Activated naive CD8-positive, alpha-beta T cell treated with anti-CD3 and anti-CD28 coated beads for 36 hours (primary cell): ENCODE measurements at places on chromosomes 16 and 17. TPM values are rescaled to one million over a fixed set of nuclear protein-coding genes. Genes with fewer than 3 reads are reported as not detected.

Gene SCNN1G
- total RNA-seq: not detected

Gene CNTROB
- total RNA-seq: 45.3 TPM

DNA sequence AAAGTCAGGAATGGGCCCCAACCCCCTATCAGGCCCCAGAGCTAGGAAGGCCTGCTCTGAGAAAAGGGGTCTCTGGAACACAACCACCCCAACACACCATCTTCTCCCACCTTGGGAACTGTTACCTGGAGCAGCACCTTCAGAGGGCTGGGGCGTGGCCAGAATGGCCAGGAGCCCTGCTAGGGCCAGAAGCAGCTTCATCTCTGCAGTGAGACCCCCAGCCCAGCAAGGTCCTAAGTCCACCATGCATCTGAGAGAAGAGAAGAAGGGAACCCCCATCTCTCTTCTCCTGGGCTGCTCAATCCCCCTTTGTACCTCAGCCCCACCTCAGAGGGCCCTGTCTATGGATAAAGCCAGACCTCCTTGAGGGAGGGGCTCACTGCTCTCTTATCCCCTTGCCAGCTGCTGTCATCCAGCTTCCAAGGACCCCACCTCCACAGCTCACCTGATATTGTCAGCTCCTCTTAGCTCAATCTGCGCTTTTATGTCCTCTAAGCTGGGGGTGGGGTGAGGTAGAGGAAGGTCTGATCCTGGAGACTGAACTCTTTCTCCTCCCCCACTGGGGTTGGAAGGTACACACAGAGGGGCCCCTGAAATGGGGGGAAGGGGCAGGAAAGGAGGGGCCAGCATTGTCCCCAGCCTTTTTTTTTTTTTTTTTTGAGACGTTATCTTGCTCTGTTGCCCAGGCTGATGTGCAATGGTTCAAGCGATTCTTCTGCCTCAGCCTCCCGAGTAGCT, at the start of gene MPO:
Gene MPO (minus strand): TSS at position 456 of the 738 bp plus-strand sequence. CDS start 177 bp downstream, at position 279.
- H3K27ac ChIP-seq: no peak within 1 kb of the TSS
- no peak within 1 kb of the TSS for H3K4me3 ChIP-seq
- peaks cover 46% of the 10 kb centered on the region for H3K27me3 ChIP-seq
- peaks cover 5% of the 10 kb centered on the region for H3K4me1 ChIP-seq
- no peak for DNase-seq

Gene SNRNP25
- 98.4 TPM for total RNA-seq

DNA sequence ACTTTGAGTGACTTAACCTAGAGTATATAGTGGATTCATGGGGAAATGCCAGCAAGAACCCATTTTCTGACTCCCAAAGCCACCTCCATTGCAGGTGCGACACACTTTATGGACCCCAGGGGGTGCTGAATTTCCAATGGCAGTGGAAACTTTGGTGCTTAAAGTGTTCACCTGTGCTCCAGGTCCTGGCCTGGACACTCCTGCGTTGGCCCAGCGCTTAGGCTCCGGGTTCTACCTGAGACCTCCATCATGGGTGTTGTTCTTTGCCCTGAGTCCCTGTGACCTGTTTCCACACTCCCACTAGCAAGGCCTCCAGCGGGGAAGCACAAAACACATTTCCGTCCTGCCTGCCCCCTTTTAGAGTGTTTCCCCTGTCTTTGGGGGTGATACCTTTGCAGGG, 3.0 kb downstream of the CCNF start:
- H3K36me3 ChIP-seq: peaks cover 38% of the 10 kb centered on the region
- no peak overlapping the region for H3K4me3 ChIP-seq

Gene OR3A3
- total RNA-seq: not detected

GRCh38 chr16:66786551-66786950, 14.8 kb downstream of the TERB1 start:
- no peaks in the 10 kb centered on the region for H3K36me3 ChIP-seq
- no peaks in the 10 kb centered on the region for H3K4me1 ChIP-seq
- no peak overlapping the region for H3K4me3 ChIP-seq
- DNase-seq: no peak
- no peak overlapping the region for H3K27ac ChIP-seq
- no peaks in the 10 kb centered on the region for H3K27me3 ChIP-seq

GRCh38 chr17:4666296-4666695, 24.8 kb upstream of the ALOX15 start:
- H3K27me3 ChIP-seq: no peaks in the 10 kb centered on the region
- no peak overlapping the region for H3K4me3 ChIP-seq
- H3K27ac ChIP-seq: no peak overlapping the region

Gene HS3ST3B1
- 5.9 TPM for total RNA-seq

GRCh38 chr17:45704251-45704650, 79.9 kb upstream of the CRHR1 start:
- peaks cover 34% of the 10 kb centered on the region for H3K27me3 ChIP-seq
- H3K36me3 ChIP-seq: no peaks in the 10 kb centered on the region
- no peak overlapping the region for H3K4me3 ChIP-seq
- DNase-seq: no peak

Gene SLC6A2
- not detected for total RNA-seq

Gene CLDN9
- not detected for total RNA-seq

DNA sequence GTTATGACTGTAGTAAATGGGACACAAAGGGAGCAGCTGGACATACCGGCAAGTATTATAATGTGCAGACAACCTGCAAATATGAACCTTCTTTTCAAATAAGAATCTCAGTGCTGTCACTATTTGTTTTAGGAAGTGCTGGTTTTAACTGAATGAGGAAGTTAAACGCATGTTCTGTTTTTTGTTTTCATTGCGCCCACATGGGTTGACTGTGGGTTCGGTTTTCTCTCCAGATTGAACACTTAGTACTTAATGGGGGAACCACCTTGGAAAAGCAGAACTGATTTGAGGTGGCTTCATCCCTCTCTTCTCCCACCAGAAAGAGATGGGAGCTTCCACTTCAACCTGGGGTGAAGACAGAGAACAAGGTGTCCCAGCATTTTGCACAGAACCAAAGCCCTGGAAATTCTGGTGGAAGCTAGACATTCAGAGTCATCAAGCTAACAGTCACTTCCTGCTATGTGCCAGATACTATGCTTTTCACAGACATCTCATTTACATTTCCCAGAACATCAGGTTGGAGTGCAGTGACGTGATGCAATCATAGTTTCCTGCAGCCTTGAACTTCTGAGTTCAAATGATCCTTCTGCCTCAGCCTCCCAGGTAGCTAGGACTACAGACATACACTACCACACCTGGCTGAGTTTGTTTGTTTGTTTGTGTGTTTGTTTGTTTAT, 149.8 kb downstream of the CDH13 start:
- no peaks in the 10 kb centered on the region for H3K4me1 ChIP-seq
- no peaks in the 10 kb centered on the region for H3K27me3 ChIP-seq
- H3K36me3 ChIP-seq: no peaks in the 10 kb centered on the region
- no peak overlapping the region for H3K4me3 ChIP-seq
- H3K27ac ChIP-seq: no peak overlapping the region
